ENCODE measurements at places on chromosomes 5 and 9.

DNA sequence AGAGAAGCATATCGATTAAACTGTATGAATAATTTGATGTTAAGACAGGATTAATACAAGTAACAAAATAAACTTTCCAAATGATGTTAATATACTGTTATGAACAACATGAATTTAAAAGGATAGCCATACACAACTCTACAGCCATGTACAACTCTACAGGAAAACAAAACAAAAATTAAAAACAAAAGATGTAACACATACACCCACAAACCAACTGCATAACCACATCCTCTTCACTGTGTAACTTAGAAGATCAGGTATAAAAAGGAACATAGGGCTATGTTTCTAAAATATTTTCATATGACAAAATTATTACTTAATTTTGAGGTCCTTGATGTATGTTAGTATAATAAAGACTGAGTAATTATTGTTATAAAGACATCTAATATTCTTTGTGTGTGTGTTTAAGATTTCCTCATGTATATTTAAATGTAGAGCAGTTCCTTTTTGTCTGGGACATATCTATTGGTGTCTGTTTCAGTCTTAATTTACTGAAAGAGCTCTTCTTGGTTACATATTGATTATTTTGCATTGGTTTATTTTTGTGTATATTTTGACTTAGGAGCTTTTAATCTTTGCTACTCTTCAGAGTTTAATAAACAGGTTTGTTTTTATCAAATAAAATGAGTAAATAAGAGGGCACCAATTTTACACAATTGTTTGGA is 966.8 kb upstream of the CTNND2 start:
- no peak for ATAC-seq

DNA sequence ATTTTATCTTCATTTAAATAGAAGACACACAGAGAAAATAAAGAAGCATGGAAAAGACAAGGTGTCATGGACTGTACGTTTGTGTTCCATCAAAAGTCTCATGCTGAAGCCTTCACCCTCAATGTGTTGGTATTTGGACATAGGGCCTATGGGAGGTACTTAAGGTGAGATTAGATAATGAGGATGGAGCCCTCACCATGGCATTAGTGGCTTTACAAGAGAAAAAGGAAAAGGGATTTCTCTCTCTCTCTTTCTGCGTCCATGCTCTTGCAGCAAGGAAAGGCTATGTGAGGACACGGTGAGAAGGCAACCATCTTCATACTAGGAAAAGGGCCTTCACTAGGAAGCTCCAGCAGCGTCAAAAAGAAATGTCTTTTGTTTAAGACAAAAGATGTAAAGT is 797.0 kb upstream of the CDH10 start:
- ATAC-seq = no peak

DNA sequence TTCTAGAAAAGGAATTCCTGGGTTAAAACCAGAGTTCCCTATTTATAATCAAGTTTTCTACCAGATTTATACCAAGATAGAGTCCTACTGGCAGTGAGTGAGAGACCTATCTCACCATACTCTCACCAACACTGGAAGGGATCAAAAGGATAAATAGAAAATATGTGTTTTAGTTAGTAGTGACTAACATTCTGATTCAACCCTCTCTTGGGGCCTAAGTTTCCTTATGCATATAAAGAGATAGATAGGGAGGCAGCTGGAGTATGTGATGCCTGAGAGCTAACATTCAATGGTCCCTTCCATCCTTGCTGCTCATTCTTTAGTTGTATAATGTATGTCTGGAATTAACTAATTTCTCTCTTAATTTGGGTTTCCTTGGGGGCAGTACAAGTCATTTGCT is 32.0 kb downstream of the CKMT2 start:
- no peak for ATAC-seq

DNA sequence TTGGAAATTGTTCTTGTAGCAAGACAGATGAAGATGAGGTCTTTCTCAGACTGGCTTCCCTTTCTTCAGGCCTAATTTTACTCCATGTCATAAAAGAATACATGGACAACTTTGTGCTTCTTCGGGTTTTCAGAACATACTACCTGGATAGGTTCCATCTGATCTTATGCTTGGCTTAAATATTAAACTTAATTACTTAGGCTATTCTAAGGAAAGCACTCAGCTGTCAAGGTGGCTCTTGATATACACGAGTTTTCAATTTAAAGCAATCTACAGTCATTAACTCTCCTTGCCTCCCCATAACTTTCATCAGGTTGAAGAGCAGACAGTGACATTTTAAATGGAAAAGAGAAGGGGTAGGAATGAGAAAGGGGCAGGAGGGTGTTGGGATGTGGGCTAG is 9.5 kb upstream of the PPP3R2 start:
- no peak for ATAC-seq

DNA sequence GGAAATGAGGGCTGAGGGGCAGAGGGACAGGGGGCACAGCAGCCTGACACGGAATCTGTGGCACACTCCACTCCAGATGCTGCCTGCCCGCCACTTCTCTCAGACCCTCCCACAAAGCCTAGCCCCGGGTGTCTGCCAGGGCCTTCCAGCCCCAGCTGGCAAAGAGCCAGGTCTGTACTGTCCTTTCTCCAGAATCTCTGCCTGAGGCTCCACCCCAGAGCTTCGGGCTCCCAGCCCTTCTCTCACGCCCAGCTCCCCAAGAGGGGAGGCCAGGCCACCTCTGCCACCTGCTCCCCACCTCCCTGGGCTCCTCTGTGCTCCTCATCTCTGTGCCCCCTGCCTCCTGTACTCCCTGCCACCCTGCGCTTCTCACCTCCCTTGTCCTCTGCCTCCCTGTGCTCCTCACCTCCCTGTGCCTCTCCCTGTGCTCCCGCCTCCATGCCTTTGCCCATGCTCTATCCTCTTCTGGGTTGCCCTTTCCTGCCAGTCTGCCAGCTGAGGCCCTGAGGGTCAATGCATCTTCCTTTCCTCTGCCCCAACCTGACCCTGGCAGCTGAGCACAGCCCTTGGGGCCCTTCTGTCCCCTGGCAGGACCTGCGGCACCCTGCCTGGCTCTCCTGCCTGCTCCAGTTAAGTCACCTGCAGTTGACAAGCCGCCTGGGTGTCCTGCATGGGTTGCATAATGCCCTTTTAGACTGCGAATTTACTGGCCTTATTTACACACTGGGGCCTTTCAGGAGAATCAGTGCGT is 36.4 kb downstream of the RASGEF1C start:
- ATAC-seq = no peak

- no peak for ATAC-seq
These were observed 123.3 kb upstream of the ELL2 start for GRCh38 chr5:96084874-96085506.
